KBM-7 (cell line): ENCODE measurements at places on chromosomes 13 and 19.

- no peak for DNase-seq
Observed at GRCh38 chr19:7115721-7116120, 46.2 kb downstream of the ZNF557 start.

DNA sequence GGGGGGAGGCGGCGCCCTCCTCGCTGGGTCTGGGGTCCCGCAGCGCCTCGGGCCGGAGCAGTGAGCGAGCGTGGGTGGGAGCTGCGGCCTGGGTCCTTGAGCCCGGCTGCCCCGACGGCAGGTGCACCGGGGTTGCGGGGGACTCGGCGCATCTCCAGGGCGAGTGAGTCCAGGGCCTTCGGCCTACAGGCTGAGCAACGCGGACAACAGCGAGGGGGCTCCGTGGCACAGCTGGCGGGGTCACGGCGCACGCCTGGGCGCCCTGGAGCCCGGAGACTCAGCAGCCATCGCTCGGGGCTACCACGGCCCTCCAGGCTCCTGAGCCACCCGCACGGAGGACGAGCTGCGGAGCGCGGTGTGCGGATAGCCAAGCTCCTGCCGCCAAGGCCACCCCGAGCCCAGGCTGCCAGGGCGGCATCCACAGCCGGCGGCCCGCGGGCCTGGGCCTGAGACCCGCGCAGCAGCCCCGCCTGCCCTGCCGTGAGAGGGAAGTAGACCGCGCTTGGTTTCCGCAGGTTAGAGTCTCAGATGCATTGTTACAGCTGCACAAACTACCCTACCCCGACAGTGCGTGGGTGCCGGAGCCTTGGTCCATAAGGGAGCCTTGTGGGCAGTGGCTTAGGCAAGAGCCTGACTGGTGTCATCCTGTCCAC is 253.9 kb upstream of the SGCG start:
- no peak for DNase-seq

- DNase-seq: peak; percentile 74
Observed at GRCh38 chr19:5967994-5968430, 9.9 kb downstream of the RANBP3 start.

- DNase-seq: peak; percentile 75
Observed at GRCh38 chr19:50415661-50416033, 3.1 kb upstream of the SPIB start.

DNA sequence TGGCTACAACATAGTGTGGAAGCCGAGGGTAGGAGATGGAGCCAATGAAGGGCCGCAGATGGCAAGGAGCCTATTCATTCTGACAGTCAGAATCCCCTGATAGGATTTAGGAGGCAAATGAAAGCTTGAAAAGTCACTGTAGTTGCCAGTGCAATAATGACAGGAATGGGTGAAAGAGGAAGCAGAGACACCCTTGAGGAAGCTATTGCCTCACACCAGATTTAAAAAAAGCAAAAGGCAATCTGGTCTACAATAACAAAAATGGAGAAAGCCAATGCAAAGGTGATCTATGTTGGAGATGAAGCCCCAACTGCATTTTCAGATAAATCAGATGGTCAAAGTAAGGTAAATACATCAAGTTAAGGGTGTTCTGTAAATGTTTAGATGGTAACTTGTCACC is 158.5 kb downstream of the TUBA3C start:
- DNase-seq: no peak

DNA sequence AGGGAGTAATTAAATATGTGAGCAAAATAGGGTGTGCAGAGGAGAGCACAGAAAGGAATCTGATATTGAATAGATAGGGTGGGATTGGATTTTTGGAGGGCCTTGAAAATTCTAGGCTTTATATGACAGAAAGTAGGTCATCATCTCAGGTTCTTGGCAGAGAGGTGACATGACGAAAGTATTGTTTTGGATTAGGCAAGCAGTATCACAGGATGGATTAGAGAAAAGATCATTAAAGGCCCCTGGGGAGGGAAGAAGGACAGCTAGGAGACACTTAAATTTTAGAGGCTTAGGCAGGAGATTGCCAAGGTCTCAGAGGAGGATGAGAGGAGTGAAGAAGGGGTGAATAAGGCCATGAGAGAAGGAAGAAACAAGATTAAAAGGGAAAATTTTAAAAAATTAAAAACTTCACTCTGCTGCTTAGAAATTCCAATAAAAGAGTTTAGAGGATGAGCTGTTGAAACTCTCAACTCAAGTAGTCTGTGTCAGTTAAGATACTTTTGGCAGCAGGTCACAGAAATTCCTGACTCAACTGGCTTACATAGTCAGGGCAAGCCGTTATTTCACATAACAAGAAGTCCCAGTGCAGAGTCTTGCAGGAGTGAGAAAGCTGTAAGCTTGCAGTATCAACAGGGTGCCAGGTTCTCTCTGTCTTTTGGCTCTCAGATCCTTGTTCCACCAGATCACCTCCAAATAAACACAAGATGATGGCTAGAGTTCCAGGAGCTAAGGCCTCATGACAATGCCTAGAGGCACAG is 8.8 kb downstream of the GPC6 start:
- DNase-seq: no peak

DNA sequence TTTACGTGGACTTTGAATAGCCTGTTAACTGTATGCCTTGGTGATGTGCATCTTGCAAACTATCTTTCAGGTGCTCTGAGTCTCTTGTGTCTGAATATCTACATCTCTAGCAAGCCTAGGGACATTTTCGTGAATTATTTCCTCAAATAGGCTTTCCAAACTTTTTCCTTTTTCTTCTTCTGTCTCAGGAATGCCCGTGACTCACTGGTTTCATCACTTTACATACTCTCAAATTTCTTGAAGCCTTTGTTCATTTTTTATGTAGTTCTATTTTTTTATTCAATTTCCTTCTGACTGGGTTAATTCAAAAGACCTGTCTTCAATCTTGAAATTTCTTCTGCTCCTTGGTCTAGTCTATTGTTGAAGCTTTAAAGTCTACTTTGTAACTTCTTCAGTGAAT is 332.2 kb downstream of the OXGR1 start:
- no peak for DNase-seq

DNA sequence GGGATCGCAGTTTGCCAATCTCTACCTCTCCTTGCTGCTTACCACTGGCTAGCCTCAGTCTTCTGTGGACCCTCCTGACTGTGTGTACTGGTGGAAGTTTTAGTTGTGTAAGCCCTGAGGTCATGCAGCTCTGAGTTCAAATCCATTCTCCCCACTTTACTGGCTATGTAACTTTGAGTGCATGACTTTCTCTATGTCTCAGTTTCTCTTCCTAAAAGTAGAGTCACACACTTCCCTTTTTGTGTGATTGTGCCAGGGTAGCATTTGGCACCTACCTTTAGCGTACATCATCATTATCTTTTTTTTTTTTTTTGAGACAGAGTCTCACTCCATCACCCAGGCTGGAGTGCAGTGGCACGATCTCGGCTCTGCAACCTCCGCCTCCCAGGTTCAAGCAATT is 70.3 kb downstream of the MAP4K1 start:
- no peak for DNase-seq

GRCh38 chr13:111168107-111168506 is 53.0 kb downstream of the ARHGEF7 start:
- DNase-seq: no peak
